ENCODE measurements at places on chromosomes 7 and 10. TPM values are rescaled to one million over a fixed set of nuclear protein-coding genes. Genes with fewer than 3 reads are reported as not detected.

Gene NPFFR1
- not detected for polyA plus RNA-seq

Gene FAM25G
- polyA plus RNA-seq = not detected

Gene ADIRF
- polyA plus RNA-seq = not detected

Gene ZNF488
- polyA plus RNA-seq = not detected

Gene LIPF
- not detected for polyA plus RNA-seq

Gene MSMB
- polyA plus RNA-seq = not detected

Data from CD8-positive, alpha-beta memory T cell (primary cell).